ENCODE measurements at places on chromosomes 1 and 21.

DNA sequence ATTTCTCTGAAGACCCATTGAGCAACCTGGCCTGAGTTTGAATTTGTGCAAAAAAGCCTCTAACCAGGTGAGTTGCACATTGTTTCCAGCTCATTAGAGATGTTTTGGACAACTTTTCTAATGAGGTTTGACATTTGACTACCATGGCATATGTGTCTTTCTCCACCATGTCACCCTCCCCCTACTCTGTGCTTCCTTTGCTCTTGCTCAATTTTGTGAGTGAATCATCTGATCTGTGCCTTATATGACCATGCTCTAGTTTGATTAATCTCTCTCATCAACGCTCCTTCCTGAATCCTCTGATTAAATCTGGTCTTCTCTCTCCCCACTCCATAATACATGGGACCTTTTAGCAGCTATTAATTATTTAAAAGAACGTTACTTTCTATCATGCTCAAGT is 144.8 kb upstream of the SAMSN1 start:
- DNase-seq, result no peak

DNA sequence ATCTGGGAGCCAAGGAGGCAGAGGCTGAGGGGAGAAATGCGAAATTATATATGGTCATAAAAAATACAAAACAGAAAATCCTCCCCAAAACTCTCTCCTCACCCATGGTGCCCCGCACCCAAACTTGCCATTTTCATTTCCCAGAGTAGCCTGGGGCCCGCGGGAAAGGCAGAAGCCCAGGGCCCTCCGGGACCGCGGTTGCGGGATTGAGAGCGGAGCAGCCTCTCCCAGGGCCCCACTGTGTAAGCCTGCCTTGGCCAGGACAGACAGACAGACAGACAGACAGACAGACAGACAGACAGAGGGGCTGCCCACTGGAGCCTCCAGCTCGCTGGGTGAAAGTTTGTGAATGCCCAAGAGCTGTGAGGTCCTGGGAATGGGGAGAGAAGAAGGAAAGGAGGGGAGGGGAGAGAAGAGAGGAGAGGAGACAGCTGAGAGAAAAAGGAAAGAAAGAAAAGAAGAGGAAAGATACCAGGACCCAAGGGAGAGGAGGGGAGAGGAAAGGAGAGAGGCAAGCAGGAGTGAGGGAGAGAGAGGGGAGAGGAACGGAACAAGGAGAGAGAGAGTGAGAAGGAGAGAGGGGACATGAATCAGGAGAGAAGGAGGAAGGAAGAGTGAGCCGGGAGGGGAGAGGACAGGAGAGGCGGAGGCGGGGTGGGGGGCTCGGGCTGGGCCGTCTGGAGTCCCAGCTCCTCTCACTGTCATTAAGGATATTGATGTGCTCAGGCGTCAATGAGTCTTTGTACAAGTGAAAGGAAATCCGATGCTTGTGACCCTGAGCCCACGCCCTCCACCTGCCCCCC is 69.3 kb upstream of the CASZ1 start:
- no peak for DNase-seq

- peak; percentile 26 for DNase-seq
Measured at GRCh38 chr1:212915245-212916091, 34.9 kb upstream of the VASH2 start.

DNA sequence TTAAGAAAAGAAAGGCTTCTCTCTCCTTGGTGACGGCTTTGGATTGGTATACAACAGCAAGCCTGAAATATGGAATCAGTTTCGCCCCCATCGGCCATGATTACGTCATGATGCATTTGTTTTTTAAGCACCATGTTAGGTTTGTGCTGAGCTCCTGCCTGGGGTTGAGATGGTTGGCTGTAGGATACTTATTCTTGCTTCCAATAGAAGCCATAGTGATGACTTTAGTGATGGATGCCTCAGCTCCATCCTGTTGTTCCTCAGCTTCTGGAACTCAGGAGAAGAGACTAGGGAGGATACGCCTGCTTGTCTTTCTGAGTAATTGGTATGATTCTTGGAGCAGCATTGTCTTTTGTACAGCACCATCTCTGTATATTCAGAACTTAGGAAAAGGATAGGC is 14.7 kb downstream of the XCL1 start:
- DNase-seq, result no peak

GRCh38 chr21:16309250-16309971 is 579.6 kb downstream of the USP25 start:
- peak; percentile 22 for DNase-seq

DNA sequence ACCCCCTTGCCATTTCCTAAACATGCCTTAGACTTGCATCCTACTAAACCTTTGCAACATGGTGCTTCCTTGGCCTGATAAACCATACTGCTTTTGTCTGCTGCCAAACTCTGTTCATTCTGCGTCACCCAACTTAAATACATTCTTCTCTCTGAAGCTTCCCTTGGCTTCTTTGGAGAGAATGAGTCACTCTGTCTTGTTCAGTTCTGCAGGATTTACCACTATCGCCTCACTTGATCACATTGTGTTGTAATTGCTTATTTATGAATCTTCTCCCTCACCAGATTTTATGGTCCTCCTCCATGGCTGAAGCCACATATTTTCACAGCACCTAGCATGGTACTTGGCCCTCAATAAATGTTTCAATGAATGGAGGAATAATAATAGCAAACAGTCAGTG is 21.7 kb upstream of the TUT4 start:
- DNase-seq, result peak; percentile 90

DNA sequence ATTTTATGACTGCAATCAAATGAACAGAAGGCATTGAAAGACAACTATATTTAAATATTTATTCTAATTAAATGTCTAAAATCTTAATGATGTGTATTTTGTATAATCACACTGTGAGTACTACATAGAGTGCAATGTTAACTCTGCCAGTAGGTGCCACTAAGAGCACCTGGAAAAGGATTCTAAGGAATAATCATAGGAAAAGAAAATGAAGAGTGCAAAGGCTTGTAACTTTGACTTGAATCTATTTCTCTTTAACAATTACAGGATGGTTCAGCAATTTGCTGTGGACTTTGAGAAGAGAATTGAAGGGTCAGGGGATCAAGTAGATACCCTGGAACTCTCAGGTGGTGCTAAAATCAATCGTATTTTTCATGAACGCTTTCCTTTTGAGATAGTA is 200.4 kb downstream of the DNM3 start:
- no peak for DNase-seq

GRCh38 chr1:214420833-214421232 is 130.6 kb downstream of the PTPN14 start:
- DNase-seq, result no peak

DNA sequence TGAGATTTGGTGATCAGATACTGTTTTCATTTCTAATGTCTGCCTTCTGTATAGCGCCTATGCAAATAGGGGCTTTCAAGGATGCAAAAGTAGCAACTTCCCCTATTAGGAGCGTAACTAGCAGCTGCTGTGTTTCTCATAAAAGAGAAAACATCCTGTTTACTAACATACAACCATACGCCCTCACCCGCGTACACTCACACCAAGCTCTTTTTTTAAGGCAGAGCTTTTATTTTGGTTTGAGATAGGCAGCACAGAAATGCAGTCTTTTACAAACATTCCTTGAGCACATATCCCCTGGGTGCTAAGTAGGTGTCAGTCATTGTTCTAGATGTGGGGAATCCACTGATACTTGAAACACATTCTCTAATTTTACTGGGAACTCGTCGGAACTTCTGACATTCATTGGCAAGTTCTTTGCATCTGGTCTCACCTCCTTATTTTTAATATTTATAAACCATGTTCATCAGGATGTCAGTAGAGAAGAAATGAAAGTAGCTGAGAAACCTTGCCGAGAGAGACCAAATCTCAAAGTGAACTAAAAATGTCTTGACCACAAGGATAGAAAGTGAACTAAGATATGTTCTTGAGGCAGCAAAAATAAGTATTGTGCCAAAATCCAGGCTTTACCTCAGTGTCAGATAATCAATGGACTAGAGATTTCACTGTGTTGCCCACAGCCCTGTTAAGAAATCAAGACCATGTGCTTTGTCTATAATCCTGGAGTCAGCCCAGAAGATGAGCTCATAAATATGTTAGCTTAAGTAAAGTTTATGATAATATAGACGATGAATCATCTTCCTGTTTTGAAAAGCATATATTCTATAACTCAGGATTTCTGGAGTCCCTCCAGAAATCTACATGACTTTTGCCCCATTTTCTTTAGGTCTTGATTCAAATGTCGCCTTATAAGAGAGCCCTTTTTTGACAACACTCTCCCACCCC is 350.9 kb downstream of the ST6GALNAC3 start:
- DNase-seq, result peak; percentile 72

- DNase-seq, result no peak
Measured at GRCh38 chr1:8679929-8680663, 137.3 kb downstream of the RERE start.

Measured in fibroblast of the conjunctiva (primary cell).